ENCODE measurements at places on chromosomes 7 and 10.

DNA sequence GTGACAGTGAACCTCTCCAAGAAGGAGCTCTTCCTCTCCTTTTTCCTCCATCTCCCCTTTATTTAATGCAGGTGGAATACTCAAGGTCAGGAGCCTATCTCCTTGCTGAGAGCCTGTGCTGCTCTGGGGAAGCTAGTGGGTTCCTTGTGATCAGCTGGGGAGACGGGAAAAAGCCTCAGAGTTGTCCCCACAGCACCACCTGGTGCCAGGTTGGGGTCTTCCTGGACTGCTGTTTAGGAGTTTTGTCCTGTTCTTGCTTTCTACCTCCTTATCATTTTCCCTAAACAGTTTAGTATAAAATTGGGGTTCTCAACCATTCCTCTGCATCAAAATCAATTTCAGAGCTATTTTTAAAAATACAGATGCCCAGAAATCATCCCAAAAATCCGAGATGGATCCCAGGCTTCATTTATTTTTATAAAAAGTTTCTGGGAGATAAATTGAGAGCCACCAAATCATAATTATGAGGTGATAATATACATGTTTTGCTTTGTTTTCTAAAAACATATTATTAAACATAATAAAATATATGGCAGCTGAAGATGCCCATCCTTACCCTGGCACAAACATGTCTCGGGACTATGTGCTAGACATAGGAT is 44.3 kb downstream of the MACC1 start:
- peak; percentile 70 for DNase-seq

GRCh38 chr7:75869776-75870379 is 9.0 kb upstream of the RHBDD2 start:
- DNase-seq = no peak

DNA sequence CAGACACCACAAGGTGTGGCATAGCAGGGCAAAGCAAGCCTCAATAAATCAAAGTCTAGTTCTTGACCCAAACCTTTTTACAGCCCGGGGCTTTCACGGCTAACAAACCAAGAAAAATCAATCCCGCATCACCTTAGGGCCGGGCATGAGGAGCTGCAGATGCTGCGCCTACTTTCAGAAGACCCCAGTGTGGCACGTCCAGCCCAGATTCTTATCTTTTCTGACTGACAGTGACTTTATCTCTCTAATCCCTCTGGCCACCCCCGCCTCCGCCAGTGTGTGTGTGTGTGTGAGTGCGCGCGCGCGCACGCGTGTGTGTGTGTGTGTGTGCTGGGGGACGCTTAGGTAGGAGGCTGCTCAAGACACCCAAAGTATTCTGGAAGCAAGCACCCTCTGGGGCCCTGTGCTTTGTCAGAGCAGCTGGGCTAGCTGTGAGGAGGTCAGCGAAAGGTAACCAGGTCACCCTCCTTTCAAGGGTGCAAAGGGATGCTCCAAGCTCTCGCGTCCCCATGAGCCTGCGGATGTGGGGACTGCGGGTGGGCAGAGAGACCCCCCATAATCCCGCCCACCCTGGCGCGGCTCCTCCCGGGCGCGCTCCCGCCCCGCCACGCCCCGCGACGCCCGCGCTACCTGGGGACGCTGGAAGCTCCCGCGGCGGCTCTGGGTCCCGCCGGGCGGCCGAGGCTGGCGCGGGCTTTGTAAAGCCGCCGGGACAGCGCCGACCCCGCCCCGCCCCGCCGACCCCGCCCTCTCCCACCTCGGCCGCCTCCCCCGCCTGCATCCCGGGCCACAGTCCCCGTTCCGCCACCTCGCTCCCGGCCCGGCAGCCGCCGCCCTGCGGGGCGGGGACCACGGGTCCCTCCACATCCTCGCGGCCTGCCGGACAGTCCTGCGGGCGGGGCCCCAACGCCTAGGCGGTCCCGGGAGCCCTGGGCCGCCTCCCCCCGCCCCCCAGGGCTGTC is 57.1 kb upstream of the RHOBTB1 start:
- peak; percentile 34 for DNase-seq

- no peak for DNase-seq
These were observed 29.6 kb downstream of the STAM start for GRCh38 chr10:17673471-17674061.

GRCh38 chr7:149813254-149814035 is 24.7 kb upstream of the ZNF862 start:
- DNase-seq = no peak

- no peak for DNase-seq
These were observed 8.6 kb downstream of the FBXW4 start for GRCh38 chr10:101686133-101686925.

- DNase-seq = no peak
These were observed 141.4 kb upstream of the BET1 start for GRCh38 chr7:94145602-94146001.

GRCh38 chr7:42029405-42029804 is 207.6 kb downstream of the GLI3 start:
- DNase-seq = no peak

GRCh38 chr10:9757176-9757575 is 1260.5 kb upstream of the CELF2 start:
- no peak for DNase-seq

DNA sequence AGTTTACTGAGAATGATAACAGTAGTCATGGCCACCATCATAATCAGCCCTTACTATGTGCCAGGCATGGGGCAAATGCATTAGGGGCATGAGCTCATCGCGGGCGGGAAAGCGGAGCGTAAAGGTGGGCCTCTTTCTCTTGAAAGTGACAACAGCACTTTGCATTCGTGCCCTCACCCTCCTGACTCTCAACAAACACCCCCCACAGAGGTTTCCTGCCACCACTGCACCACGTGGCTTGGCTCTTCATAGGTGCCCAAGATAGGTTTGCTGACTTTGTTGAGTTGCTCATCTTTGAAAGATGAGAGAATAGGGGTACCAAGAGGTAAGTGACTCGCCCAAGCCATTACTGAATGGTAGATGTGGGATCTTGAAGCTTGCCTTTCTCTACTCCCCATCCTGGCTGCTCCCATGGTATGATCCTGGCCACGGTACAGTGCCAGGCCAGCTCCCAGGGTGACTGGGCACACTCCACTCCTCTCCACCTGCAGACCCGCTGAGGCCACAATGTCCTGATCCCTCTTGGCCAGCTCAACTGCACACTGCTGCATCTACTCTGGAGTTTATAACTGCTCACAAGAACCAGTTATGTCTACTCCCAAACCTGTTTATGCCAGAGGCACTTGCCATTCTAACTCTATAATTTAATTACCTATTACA is 26.0 kb downstream of the SLIT1 start:
- no peak for DNase-seq

- DNase-seq = no peak
These were observed 88.3 kb downstream of the CHN2 start for GRCh38 chr7:29282819-29283414.

DNA sequence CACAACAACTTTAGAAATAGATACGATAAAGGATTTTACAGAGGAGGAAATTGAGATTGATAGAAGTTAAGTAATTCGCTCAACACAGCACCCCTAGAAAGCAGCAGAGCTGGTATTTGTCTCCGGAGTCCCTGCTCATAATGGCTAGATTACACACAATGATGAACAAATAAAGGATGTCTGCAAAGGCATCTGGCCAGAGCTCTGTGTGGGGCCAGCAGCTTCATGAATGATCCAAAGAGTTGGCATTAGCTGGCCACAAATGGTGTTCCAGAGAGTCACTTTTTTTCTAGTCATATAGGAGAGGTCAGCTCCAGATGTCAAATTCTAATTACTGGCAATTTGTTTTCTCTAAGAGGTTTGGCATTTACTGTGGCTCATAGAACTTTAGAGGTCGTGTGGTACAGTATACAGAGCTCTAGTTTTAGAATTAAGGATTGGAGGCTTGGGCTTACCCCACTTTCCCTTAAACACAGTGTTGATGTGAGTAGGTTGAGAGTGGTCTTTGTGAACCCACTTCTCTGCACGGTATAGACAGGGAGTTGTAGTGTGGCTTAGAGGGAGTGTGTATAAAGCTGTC is 186.2 kb downstream of the BICC1 start:
- no peak for DNase-seq

- DNase-seq = no peak
These were observed 232.4 kb downstream of the AHR start for GRCh38 chr7:17530741-17531421.

DNA sequence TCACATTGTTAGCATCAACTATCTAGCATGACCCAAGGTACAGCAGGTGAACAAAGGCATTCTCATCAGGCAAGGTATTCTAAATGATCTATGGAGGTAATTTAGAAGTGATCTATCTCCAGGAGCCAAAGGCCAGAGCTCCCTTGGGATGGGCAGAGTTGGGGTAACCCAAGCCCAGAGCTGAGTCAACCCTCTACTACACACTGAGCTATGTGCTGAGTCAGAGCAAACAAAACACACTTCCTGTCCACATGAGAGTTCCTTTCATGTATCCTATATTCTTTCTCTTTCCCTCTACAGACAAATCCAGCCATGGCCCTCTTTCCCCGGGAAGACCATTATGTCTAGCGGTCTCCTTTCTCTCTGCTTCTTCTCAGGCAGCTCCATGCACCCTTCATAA is 68.2 kb upstream of the AGK start:
- no peak for DNase-seq

DNA sequence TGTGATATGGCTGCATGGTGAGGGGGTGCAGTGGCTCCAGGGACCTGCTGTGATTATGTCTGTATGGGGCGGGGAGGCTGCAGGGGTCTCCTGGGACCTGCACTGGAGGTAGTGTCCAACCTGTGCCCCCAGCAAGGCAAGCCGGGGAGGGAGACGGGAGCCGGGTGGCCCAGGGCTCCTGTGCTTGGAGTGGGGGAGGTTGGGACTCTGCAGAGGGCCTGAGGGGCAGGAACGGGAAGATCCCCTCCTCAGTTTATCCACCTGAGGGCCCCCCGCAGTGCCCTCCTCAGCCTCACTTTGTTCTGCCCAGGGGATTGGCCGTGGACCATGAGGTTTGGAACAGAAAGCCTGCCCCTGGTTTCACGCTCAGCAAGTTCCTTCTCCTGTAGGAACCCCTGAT is 22.8 kb upstream of the PWWP2B start:
- DNase-seq = peak; percentile 8

GRCh38 chr7:6161463-6162330 is 110.7 kb downstream of the CYTH3 start:
- DNase-seq = no peak

DNA sequence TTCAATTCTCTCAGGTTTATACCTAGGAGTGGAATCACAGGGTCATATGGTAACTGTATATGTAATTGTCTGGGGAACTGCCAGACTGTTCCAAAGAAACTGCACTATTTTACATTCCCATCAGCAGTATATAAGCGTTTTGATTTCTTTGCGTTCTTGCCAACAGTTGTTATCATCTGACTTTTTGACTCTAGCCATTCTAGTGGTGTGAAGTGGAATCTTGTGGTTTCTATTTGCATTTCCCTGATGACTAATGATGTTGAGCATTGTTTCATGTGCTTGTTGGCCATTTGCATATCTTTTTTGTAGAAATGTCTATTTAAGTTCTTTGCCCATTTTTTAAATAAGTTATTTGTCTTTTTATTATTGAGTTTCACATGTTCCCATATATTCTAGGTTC is 44.3 kb upstream of the ZC3HAV1 start:
- DNase-seq = no peak

GRCh38 chr10:75260990-75261389 is 25.2 kb upstream of the COMTD1 start:
- DNase-seq = no peak

DNA sequence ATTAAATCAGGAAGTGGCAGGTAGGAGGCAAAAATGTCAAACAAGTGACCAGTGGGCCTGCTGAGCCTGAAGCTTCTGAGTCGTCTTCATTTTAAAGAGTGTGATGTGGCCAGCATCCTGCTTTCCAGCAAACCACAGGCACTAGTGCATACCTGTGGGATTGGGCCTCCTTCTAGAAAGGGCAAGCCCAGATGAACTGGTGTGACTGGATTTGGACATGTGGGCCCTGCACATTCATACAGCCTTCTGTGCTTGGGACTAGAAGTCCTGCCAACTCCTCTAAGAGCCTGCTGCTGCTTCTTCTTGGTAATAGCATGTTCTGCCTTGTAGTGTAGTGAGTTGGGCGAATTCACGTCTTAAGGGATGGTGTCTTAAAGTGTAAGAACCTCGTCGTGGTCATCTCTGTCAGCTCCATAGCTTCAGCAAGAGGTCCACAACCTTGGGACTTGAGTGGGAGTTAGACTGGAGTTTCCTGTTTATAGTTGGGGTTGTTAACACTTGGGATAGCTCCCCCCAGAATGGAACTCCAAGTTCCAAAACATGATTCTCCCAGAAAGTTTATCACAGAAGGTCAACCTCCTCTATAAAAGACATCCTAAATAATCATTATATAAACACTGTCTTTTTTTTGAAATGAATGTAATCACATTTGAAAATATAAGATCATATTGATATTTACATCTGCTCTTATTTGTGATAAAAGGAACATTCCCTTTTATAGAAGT is 11.2 kb downstream of the BMPER start:
- no peak for DNase-seq

DNA sequence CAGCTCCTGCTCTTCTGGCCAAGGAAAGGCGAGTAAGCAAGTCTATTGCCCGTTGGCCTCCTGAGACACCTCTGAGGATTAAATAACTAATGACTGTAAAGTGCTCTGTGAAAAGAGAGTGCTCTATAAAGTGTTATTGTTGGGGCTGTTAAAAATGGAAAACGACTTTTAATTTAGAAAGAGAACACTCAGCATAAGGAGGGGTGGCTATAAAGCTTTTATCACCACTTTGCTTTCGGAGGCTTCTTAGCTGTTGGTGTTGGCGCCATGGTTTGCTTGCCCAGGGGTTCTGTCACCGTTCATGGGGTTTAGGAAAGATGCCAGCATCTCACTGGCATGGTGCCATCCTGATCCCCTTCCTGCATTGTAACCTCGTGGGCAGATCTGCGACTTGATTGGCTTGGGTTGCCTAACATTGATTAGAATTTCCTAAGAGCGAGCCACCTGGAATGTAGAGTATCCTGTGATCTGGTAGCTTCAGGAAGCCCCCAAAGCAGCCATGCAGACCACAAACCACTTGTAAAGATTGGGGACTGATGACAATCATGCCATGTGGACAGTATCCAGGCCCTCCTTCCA is 509.9 kb downstream of the LRMDA start:
- no peak for DNase-seq

- DNase-seq = no peak
These were observed 44.2 kb downstream of the ZNF438 start for GRCh38 chr10:30987463-30987862.

- DNase-seq = no peak
These were observed 73.7 kb upstream of the PPIF start for GRCh38 chr10:79273604-79274003.

- DNase-seq = no peak
These were observed 1163.2 kb upstream of the SORCS1 start for GRCh38 chr10:108327706-108328105.

- DNase-seq = no peak
These were observed 135.7 kb downstream of the PKD1L1 start for GRCh38 chr7:47812429-47813136.

DNA sequence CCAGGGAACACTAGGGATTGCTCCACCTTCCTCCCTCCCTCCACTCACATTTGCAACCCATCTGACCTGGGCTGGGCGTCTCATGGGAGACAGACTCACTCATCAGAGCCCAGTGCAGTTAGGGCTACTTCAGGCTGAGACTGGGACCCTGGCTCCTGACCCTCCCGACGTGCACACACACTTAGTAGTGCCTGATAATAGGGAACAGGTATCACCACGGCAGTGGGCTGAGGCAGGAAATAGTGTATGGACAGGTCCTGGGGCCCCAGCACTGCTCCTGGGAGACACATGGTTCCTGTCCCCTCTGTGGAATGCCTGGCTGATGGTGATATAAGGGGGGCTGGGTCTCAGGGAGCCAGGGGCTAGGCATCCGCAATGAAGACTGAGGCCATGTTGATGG is 14.3 kb downstream of the AQP1 start:
- peak; percentile 21 for DNase-seq

Measured in mesothelial cell of epicardium (in vitro differentiated cells).